Gastrocnemius medialis (tissue), 4 donors: ENCODE measurements at places on chromosomes 13 and 19. TPM values are rescaled to one million over a fixed set of nuclear protein-coding genes. Genes with fewer than 3 reads are reported as not detected.

DNA sequence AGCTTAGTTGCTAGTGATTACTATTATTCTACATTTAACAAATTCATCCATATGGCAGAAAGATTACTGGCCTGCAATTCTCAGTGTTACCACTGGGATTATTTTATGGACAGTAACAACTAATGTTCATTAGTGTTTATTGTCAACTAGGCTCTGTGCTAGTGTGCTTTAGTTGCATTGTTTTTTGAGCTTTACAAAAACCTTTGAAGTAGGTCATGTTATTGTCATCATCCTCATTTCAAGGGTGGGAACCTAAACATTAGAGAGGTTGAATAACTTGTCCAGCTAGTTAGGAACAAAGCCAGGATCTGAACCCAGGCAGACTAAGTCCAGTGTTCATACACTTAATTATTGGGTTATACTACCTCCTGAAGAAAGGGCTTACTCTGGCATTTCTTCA, 27.8 kb upstream of the TDRD3 start:
- no peak for DNase-seq

- no peak for DNase-seq
These were observed 1.0 kb downstream of the EPOR start for GRCh38 chr19:11382898-11383705.

The TSKS gene
- not detected for total RNA-seq

DNA sequence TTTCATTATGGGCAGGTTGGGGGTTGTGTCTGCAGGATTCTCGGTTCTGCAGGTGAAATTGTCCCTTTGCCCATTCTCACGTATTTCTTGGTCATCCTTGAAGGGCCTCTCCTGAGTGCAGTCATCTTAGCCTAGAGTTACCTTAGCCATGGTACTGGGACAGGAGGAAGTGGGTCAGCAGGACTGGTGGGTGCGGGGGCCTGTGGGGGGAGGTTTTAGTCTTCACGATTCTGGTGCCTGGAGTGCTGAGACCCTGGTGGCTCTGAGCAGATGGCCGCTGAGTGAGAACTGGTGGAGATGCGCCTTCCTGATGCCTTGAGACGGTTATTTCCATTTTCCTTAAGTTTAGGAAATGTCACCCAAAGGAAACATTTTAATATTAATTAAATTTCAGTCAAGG, 11.8 kb downstream of the COL4A2 start:
- no peak for DNase-seq

The ZNF844 gene
- total RNA-seq, result 4.7 TPM

- no peak for DNase-seq
These were observed 22.3 kb downstream of the KCTD4 start for GRCh38 chr13:45178349-45179162.

GRCh38 chr13:113458253-113459065, 5.2 kb upstream of the ADPRHL1 start:
- DNase-seq, result no peak

DNA sequence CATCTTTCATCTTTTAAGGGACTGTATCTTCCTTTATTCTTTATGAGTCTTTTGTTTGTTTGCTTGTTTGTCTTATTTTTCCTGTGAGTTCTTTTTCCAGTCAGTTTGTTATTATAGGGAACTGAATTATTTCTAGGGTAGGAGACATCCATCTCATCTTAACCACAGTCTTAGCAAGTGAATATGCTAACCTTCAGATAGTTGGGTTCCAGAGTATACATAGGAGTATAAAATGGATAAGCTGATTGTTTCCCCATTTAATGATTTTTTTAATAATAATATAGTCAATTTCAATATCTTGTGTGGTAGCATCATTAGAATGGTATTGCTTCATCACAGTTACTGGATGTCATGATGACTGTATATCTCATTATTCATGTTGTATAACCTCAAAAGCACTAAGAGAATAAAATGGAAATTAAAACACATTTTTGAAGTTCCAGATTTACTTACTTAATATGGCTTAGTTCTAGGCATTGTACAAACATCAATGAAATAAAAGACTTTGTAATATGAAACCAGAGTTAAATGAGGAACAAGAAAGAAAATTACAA, 33.0 kb downstream of the GPC6 start:
- no peak for DNase-seq

- no peak for DNase-seq
These were observed 13.2 kb downstream of the DNAJC15 start for GRCh38 chr13:43036351-43037250.

- no peak for DNase-seq
These were observed 119.2 kb downstream of the GPC6 start for GRCh38 chr13:93345770-93346169.

GRCh38 chr19:46783670-46784069, 4.7 kb downstream of the SLC1A5 start:
- no peak for DNase-seq

DNA sequence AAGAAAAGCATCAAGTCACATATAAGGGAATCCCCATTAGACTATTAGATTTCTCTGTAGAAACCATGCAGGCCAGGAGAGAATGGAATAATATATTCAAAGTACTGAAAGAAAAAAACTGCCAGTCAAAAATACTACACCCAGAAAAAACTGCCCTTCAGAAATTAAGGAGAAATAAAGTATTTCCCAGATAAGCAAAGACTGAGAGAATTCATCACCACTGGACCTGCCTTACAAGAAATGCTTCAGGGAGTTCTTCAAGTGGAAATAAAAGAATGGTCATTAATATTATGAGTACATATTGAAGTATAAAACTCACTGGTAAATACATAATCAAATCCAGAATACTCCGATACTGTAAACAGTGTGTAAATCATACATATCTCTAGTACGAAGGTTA, 35.9 kb downstream of the VWA8 start:
- DNase-seq, result no peak

GRCh38 chr13:66926200-66926850, 303.8 kb downstream of the PCDH9 start:
- no peak for DNase-seq

DNA sequence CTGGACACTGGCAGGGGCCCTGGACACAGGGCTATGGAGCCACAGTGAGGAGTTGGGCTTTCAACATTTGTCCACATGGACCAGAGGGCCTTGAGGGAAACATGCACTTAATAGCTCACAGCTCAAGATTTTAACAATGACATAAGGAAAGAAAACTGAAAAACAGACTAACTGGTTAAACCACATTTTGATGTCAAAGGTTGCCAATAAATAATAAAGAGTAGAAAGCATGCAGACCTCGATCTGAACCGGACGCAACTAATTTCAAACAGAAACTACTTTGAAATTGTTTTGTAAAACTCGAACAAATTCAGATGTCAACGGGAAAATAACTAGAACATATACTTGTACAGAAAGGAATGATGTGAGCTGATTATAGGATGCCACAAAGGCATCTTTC, 15.5 kb upstream of the ZNF888 start:
- DNase-seq, result no peak

DNA sequence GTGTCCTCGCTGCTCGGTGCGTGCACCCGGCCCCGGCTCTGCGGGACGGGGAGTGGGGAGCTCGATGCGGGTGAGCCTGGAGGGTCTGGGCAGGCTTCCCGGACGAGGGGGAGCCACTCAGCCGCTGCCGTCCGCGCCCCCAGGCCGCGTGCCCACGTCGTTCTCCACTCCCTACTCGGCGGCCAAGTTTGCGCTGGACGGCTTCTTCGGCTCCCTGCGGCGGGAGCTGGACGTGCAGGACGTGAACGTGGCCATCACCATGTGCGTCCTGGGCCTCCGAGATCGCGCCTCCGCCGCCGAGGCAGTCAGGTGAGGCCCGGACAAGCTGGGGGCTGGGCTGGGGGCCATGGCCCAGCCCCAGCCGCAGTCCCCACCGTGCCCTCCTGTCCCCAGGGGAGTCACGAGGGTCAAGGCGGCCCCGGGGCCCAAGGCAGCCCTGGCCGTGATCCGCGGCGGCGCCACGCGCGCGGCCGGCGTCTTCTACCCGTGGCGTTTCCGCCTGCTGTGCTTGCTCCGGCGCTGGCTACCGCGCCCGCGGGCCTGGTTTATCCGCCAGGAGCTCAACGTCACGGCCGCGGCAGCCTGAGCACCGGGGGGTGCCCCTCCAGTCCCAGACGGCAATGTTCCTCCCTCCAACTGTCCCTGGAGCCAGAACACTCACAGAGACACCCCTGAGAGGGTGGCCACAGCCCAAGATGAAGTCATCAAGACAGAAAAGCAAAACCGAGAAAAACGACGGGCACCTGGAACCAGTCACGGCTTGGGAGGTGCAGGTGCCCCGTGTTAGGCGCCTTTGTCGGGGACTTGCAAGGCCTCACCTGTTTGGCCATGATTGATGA, 2.5 kb upstream of the RPL36 start:
- no peak for DNase-seq

DNA sequence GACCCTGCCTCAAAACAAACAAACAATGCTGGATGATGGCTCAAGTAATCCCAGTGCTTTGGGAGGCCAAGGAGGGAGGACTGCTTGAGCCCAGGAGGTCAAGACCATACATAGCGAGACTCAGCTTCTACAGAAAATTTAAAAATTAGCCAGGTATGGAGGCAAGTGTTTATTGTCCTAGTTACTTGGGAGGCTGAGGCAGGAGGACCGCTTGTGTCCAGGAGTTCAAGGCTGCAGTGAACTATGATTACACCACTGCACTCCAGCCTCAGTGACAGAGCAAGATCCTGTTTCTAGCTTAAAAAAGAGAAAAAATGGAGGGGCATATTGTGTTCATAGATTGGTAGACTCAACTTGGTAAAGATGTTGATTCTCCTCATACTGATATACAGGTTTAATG, 36.2 kb downstream of the KPNA3 start:
- DNase-seq, result no peak

The FZR1 gene
- 17.5 TPM for total RNA-seq

- no peak for DNase-seq
These were observed 79.5 kb upstream of the ZNF835 start for GRCh38 chr19:56751078-56751489.

- DNase-seq, result no peak
These were observed 27.6 kb downstream of the C19orf47 start for GRCh38 chr19:40320558-40320935.

DNA sequence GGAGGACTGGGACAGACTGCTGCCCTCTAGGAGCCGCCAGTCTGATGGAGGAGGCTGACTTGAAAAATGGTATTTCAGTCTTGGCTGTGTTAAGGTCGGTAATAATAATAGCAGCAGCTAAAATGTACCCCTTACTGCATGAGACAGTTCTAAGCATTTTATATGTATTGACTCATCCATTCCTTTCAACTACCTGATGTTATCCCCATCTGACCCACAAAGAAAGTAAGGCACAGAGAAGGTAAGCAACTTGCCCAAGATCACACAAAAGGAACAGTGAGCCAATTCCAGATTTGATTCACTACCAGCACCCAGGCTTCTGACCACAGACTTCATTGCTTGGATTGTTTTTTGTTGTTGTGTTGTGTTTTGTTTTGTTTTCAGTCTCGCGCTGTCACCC, 4.0 kb downstream of the NCAN start:
- DNase-seq, result no peak

DNA sequence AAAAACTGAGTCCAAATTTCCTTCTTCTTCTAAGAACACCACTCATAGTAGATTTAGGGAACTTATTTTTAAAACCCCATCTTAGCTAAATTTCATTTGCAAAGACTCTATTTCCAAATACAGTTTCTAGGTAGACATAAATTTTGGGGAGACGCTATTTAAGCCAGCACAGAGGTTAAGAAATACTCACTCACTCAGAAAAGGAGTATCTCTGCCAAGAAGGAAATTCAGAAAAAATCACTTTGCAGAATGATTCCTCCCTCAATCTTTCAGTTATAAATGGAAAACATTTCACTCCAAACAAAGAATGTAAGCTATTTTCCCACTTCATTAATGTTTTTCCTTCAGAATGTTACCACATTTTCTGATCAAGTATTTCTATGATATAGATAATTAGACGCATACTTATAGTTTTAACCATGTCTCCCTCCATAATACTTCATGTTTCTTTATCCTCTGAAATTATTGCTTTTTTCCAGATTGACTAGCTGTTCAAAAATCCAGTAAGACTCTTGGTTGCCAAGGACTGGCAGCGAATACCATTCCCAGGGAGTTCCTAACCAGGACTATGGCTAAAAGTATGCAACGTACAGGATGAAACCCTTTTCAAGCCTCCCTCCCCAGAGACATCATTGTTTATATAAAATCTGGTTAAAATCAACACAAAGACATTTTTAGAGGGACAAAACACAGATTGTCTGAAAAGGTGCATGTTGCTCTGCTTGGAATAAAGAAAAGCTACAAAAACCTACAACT, 52.5 kb upstream of the RXFP2 start:
- no peak for DNase-seq

The FCER2 gene
- total RNA-seq, result not detected

GRCh38 chr13:89393758-89394304, 1722.7 kb downstream of the SLITRK5 start:
- DNase-seq, result no peak

The ZSCAN4 gene
- total RNA-seq, result not detected

GRCh38 chr13:110801044-110801443, 87.5 kb downstream of the ING1 start:
- no peak for DNase-seq

- DNase-seq, result no peak
These were observed 245.4 kb downstream of the SHISA2 start for GRCh38 chr13:25806264-25806974.

- DNase-seq, result no peak
These were observed 1.1 kb downstream of the DLEU7 start for GRCh38 chr13:50842251-50842989.

- DNase-seq, result no peak
These were observed 102.3 kb upstream of the ABCC4 start for GRCh38 chr13:95403349-95404140.

GRCh38 chr19:40444825-40445312, 734 bp upstream of the SERTAD3 start:
- DNase-seq, result no peak

GRCh38 chr19:7869453-7869909, 4.7 kb downstream of the PRR36 start:
- peak; percentile 37 for DNase-seq

DNA sequence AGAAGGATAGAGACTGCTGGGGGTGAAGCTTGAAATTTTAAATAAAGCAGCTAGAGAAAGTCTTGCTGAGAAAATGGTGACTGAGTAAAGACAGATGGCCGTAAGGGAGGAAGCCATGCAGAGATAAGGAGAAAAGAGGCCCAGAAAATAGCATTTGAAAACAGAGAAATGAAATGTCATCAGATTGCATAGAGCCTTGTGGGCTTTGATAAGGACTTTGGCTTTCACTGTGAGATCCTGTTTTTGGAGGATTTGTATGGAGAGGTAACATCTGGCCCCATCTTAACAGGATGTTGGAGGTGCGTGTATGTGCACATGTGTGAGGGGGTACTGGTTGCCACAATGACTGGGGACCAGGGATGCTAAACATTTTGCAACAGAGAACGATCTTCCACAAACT, 19.5 kb upstream of the ATP8A2 start:
- DNase-seq, result no peak
